ENCODE measurements at places on chromosomes 2 and 18. TPM values are rescaled to one million over a fixed set of nuclear protein-coding genes. Genes with fewer than 3 reads are reported as not detected.
A peak's percentile ranks its signal among the peaks of the same experiment; 100 is the strongest.

TGFA gene
- total RNA-seq, result 13.2 TPM

TFPI gene
- total RNA-seq, result 7.9 TPM

GDF7 gene
- 0.62 TPM for total RNA-seq

ASB18 gene
- total RNA-seq, result not detected

C2orf15 gene
- 1.2 TPM for total RNA-seq

PFN4 gene
- 0.42 TPM for total RNA-seq

VSNL1 gene
- total RNA-seq, result 0.67 TPM

TRAF3IP1 gene
- total RNA-seq, result 4.9 TPM

PPP1R1C gene
- 0.35 TPM for total RNA-seq

DNA sequence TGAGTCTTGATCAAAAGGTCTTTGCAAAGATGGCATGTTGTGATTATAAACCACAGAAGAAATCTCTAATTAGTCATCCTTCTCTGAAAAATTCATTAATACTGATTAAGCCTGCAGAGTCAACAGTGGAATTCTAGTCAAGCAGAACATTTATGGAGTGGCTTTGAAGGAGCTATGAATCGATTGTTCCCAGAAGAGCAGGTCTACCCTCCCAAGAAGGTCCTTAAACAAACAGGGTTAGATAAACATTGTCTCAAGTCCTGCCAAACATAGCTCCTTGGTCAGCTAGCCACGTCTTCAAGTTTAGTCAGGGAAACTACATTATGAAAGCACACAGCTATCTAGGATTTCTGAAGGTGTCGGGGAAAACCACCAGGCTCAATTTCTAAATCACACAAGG lies 88.9 kb downstream of the ITGA4 start:
- no peak overlapping the region for H3K27ac ChIP-seq
- H3K4me1 ChIP-seq, result no peaks in the 10 kb centered on the region
- no peaks in the 10 kb centered on the region for H3K27me3 ChIP-seq
- no peak overlapping the region for H3K4me3 ChIP-seq
- H3K36me3 ChIP-seq, result no peaks in the 10 kb centered on the region
- DNase-seq, result no peak

DNA sequence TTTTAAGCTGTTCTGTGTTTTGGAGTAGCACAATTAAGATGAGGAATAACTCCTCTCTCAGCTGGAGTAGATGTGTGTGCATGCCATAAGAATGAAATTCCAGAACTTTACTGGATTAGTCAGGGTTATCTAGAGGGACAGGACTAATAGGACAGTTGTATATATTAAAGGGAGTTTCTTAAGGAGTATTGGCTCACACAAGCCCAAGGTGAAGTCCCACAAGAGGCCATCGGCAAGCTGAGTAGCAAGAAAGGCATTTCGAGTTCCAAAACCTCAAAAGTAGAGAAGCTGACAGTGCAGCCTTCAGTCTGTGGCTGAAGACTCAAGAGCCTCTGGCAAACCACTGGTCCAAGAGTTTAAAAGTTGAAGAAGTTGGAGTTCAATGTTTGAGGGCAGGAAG lies 113.7 kb downstream of the RIT2 start:
- H3K27ac ChIP-seq, result no peak overlapping the region
- DNase-seq, result no peak
- H3K4me1 ChIP-seq, result no peaks in the 10 kb centered on the region
- no peaks in the 10 kb centered on the region for H3K27me3 ChIP-seq
- H3K4me3 ChIP-seq, result no peak overlapping the region

GRCh38 chr2:85133751-85134254 lies 611 bp downstream of the TCF7L1 start:
- peak; percentile 51 for DNase-seq
- H3K36me3 ChIP-seq, result no peaks in the 10 kb centered on the region
- H3K4me3 ChIP-seq, result peak overlapping the region; percentile 48

DNA sequence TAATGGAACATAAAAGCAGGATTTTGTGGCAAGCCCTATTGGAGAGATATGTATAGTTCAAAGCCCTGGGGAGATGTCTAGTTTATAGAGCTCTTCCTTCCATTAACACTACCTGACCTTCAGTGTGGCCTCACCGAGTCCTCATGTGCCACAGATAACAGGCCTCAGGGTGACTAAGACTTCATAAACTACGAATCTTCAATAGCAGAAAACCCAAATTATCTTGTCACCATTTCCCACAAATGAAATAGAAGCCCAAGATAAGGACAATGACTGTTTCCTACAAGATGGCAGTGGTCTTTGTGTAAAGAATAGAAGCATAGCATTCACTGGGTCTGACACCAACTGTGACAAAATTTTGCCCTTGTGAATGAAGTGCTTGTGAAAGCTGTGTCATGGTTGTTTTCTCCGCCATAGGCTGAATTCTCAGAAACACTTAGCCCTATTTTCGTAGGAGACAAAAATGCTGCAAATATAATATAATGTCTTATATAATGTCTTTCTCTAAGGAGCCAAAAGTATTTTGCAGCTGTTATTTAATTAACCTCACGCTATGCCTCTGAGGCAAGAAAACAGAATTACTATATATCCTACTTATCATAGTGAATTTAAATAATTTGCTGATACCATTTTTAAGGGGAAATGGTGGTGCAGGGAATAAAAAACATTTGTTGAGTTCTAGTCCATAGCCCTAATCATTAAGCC lies 136.7 kb upstream of the CWC22 start:
- no peaks in the 10 kb centered on the region for H3K4me1 ChIP-seq
- no peak overlapping the region for H3K4me3 ChIP-seq
- no peaks in the 10 kb centered on the region for H3K27me3 ChIP-seq
- H3K27ac ChIP-seq, result no peak overlapping the region
- DNase-seq, result no peak

GRCh38 chr2:70725505-70725904 lies 42.5 kb downstream of the ADD2 start:
- H3K27ac ChIP-seq, result no peak overlapping the region
- DNase-seq, result no peak
- no peak overlapping the region for H3K4me3 ChIP-seq
- H3K36me3 ChIP-seq, result no peaks in the 10 kb centered on the region

- H3K27me3 ChIP-seq, result no peaks in the 10 kb centered on the region
- H3K27ac ChIP-seq, result no peak overlapping the region
- H3K4me3 ChIP-seq, result peak overlapping the region; percentile 86
- no peak for DNase-seq
- no peaks in the 10 kb centered on the region for H3K36me3 ChIP-seq
- peaks cover 8% of the 10 kb centered on the region for H3K4me1 ChIP-seq
Observed at GRCh38 chr2:73235315-73236028, 1.4 kb downstream of the CCT7 start.

- no peak overlapping the region for H3K4me3 ChIP-seq
- no peaks in the 10 kb centered on the region for H3K4me1 ChIP-seq
- no peaks in the 10 kb centered on the region for H3K36me3 ChIP-seq
- DNase-seq, result no peak
- no peaks in the 10 kb centered on the region for H3K27me3 ChIP-seq
Observed at GRCh38 chr2:238446371-238446770, 19.6 kb downstream of the ASB1 start.

- no peaks in the 10 kb centered on the region for H3K4me1 ChIP-seq
- no peaks in the 10 kb centered on the region for H3K27me3 ChIP-seq
- H3K27ac ChIP-seq, result no peak overlapping the region
- H3K36me3 ChIP-seq, result no peaks in the 10 kb centered on the region
- no peak overlapping the region for H3K4me3 ChIP-seq
Observed at GRCh38 chr2:98102878-98103277, 15.9 kb downstream of the VWA3B start.

- H3K36me3 ChIP-seq, result no peaks in the 10 kb centered on the region
- DNase-seq, result peak; percentile 77
- H3K4me1 ChIP-seq, result peaks cover 7% of the 10 kb centered on the region
Observed at GRCh38 chr2:216636551-216637450, 3.6 kb downstream of the IGFBP2 start.

DNA sequence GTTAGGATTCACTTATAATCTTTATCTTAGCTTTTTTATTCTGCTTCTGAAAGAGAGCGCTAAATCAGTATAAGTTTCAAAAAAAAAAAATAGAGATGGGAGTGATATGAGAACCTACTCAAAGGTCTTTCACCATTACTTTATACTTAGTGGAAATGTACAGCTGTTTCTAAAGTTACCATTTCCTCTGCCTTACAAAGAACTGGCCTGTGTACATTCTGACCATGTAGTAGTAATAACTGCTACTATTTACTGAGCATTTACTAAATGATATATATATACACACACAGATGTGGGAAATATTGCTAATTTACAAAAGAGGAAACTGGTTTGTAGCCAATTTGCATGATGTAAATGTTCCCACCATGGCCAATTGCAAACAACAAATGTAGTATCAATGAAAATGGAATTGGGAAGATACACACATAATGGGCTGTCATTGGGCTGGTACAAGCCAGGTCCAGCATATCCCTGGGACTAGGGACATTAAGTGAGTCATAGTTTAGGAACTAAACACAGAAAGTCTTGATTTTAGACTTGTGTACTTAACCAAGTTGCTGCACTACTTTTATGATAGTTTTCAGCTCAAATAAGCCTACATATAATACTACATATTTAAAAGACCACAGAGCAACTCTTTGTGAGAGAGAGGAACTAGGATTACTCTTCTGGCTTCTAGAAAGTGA lies 67.1 kb downstream of the DYNC1I2 start:
- H3K27me3 ChIP-seq, result no peaks in the 10 kb centered on the region
- H3K27ac ChIP-seq, result no peak overlapping the region
- no peaks in the 10 kb centered on the region for H3K4me1 ChIP-seq
- DNase-seq, result no peak

DNA sequence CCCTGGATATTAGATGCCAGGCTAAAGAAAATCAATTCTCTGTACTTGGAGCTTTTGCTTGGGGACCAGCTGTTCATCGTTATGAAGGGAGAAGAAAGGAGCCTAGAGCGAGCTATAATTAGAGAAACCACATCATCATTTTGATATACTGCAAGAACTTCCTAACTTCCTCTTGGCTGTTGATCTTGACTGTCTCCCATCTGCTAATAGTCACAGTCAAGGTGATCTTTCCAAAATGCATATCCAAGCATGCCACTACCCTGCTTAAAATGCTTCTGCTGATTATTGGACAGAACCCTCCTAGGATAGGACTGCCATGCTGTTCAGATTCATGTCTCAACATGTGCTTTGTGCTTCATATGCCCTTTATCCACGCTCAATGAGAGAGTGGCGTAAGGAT lies 54.8 kb downstream of the RAPGEF4 start:
- no peaks in the 10 kb centered on the region for H3K36me3 ChIP-seq
- H3K4me3 ChIP-seq, result no peak overlapping the region
- H3K4me1 ChIP-seq, result no peaks in the 10 kb centered on the region

DNA sequence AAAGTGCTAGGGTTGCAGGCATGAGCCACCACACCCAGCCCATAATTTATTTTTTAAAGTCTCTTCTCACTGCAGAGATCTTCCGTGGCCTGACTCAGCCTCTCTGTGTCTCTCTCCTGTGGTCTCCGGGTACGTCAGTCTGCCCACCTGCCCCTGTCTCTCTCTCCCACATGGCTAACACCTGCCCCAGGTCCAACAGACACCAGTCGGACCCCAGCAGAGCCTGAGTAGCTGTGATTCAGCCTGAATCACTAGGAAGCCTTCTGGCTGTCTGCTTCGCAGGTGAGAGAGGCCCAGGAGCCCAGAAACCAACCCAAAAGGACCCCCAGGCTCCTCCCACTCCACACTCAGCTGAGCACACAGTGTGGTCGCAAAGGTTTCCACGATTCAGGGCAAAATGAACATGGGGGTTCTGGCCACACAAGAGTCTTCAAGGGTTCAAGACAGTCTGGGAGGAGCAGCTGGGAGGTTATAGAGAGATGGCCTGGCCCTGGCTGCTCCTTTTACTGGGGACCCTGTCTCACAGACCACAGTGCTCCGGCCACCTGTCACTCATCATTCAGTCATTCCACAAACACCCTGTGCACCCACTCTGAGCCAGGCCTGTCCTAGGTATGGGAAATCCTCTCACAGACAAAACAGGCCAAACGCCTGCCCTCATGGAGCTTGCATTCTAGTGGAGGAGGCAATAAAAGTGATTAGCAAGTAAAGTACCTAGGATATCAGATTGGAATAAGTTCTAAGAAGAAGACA lies 8.6 kb downstream of the RUFY4 start:
- no peak overlapping the region for H3K4me3 ChIP-seq
- no peaks in the 10 kb centered on the region for H3K4me1 ChIP-seq
- no peak for DNase-seq
- no peak overlapping the region for H3K27ac ChIP-seq
- no peaks in the 10 kb centered on the region for H3K27me3 ChIP-seq
- H3K36me3 ChIP-seq, result no peaks in the 10 kb centered on the region

DNA sequence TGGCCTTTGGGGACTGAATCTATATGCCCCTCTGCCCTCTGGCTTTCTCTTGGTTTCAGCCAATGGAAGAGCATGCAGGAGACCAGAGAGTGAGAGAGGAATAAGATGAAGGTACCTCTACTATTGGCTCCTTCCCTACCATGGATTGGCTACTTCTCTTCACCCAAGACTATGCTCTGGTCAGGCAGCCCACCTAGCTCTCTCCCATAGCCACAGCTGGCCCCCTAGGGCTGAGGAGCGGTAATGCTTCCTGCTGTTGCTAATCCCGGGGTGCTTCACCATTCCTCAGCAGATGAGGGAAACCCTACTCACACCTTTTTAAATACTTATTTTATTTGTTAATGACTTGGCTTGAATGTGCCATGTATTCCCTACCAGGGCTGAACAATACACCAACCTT lies 142.4 kb downstream of the MREG start:
- no peak overlapping the region for H3K4me3 ChIP-seq
- H3K4me1 ChIP-seq, result no peaks in the 10 kb centered on the region
- H3K27ac ChIP-seq, result no peak overlapping the region
- no peaks in the 10 kb centered on the region for H3K27me3 ChIP-seq
- H3K36me3 ChIP-seq, result no peaks in the 10 kb centered on the region

DNA sequence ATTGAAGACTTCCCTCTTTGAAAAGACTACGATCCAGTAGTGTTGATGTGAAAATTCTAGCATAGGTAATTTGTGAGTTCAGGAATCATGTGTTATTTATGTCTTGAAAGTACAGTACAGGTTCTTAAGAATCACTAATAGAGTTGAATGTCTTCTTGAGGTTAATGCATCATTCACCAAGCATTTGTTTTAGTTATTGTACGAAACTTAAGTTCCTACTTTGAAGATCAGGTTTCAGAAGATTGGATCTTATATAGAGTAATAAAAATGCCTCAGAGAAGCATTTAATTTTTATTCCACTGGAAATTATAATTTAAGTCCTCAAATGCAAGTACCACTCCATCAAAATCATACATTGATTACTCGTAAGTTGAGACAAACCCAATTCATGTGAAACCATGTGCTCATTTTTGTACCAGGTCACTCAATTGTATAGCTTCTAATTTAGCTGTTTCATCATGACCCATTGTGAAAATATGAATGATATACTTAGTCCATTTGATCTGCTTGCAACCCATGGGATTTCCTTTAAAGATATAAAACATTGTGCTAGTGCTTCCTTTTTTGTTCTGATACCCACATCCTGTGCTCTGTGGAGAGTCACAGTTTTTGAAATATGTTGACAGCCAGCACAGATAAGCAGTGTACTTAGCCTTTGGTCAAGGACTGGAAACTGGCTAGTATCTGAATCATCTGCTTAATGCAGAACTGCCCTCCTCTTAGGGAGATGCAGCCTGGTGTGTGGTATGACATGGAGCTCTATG lies 22.5 kb upstream of the RAB27B start:
- H3K27ac ChIP-seq, result no peak overlapping the region
- DNase-seq, result no peak
- no peaks in the 10 kb centered on the region for H3K4me1 ChIP-seq
- H3K4me3 ChIP-seq, result no peak overlapping the region
- H3K27me3 ChIP-seq, result no peaks in the 10 kb centered on the region
